Panc1 (cell line): ENCODE measurements at places on chromosomes 4 and X.
A peak's percentile ranks its signal among the peaks of the same experiment; 100 is the strongest.

DNA sequence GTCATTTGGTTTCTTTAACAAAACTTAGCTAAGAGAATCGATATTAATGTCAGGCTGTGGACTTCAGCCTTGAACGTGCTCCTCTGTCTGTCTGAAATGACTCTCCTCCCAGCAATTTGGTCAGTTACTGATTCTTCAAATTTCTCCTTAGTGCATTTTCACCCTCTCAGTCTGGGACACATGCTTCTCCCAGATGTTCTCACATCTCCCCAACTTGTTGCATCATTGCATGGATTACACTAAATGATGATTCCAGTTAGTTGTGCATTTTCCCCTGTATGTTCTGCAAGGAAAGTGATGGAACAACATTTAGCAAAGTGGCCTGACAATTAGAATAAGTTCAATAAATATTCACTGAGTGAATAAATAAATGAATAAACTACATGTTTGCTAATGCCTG, 94.4 kb downstream of the NLGN4X start:
- DNase-seq: no peak

DNA sequence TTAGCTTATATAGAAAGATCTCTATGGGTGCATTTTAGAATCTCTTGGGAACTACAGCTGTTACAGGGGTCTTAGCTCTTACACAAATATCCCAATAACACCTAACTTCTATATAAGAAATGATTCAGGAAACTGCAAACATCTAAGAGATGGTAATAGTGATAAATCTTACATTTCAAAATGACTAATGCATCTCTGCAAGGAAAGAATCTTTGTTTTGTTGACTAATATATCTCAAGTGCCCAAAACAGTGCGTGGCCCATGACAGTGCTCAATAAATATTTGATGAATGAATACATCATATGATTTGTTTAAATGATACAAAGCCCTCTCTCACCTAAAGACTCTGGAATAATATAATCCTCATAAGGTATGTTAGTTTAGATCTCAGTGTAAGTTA, 47.5 kb downstream of the CENPE start:
- peak; percentile 67 for DNase-seq

DNA sequence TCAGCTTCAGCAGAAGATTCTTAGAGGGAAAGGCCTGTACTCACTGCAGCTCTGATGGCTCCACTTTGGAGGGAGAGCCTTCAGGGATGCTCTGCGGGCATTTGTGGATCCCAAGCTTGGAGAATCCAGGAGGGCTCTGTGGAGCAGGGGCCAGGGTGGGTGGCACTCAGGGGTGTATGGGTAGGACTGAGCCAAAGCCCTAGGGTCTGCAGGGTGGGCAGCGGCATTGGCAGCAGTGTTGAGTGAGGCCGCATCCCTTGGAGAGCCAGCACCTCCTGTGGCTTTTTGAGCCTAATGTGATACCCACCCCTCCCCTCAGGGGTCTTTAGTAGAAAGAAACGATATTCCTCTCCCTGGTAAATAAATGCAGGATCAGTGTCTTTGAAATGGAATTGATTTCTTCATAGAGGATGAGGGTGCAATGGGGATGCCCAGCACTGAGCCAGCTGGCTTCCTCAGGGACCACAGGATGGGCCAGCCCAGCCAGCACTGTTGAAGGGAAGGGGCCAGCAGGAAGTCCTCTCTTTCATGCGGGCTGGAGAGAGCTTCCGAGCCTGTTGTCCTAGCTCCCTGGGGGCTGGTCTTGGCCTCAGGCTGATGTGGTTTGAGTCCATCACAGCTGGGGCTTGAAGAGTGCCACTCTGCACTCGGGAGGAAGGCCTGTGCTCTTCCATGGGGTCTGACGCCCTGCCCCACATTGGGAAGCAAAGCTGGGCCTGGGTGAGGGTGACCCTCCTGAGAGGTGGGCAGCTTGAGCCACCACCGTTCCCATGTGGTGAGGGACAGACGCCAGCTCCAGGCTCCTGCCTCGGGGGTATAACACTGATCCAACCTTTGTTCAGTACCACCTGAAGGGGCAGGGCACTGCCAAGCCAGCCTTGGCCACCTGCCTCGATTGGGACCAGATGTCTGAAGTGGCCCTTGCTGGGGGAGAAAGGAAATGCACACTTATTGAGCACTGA, 49.5 kb downstream of the PSAPL1 start:
- no peak for DNase-seq

- no peak for DNase-seq
Observed at GRCh38 chr4:133081246-133081645, 67.8 kb upstream of the PCDH10 start.
